ENCODE measurements at places on chromosomes 13 and 19.

DNA sequence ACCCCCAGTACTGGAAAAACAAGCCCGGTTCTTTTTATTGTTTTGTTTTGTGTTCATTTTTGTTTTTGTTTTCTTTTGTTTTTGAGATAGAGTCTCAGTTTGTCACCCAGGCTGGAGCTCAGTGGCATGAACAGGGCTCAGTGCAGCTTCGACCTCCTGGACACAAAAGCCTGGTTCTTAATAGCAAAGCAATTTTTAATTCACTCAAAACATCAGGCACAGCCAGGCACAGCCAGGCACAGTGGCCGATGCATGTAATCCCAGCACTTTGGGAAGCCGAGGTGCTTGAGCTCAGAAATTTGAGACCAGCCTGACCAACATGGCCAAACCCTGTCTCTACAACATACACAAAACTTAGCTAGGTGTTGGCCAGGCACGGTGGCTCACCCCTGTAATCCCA lies 30.7 kb downstream of the INSR start:
- no peak for DNase-seq

DNA sequence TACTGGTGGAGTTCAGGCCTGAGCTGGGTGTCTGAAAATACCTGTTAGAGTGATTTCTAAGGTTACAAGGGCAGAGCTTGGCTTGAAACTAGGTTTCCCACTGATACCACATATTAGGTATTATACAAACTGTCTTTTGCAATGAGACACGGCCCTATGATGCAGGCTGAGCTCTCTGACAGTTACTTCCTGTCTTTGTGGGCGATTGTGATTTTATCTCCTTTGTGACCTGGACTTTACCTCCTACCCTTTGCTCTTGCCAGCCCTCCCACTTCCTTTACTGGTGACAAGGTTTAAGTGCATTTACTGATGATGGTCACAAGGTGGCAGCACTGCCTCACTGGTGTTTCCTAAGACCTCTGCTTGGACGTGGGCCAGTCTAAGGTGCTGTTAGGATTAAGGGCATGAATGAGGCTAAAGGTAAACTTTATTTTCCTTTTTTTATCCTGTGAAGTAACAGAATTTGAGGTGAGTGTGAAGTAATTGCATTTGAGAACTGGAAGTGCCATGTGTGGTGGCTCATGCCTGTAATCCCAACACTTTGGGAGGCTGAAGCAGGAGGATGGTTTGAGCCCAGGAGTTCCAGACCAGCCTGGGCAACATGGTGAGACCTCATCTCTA lies 7.7 kb upstream of the CXCL17 start:
- DNase-seq = peak; percentile 50

DNA sequence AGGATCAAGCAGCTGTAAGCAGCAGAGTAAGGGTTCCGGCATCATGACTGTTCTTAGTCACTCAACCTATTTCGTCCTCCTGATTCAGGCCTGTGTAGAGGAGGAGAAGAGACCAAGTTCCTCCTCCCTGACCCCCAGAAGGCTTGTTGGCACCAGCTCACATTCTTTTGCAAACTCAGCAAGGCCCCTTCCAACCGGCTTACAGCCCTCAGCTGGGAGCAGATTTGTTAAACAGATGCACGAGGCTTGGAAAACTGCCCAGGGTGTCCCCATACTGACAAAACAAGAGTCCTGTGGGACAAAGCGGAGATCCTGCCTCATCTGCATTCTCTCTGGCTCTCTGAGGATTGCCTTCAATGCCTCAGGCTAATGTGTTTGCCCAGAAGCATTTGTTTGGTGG lies 113.2 kb upstream of the SOX21 start:
- no peak for DNase-seq

DNA sequence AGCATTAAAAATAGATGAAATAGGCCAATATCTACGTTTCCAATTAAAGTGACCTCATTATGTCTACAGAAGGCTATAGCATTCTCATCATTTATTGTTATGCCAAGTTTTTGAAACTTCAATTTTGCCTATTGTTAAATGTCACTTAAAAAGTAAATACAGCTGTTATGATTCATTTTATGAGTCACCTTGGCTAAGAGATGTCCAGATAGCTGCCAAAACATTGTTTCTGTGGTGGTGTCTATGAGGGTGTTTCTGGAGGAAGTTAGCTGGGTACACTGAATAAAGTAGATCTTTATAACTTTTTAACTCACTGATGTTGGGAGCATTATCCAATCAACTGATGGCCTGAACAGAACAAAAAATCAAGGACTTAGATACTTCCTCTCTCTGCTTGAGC lies 1209.7 kb upstream of the PCDH9 start:
- DNase-seq = no peak

GRCh38 chr19:14672188-14672872 lies 2.3 kb downstream of the ADGRE3 start:
- no peak for DNase-seq

DNA sequence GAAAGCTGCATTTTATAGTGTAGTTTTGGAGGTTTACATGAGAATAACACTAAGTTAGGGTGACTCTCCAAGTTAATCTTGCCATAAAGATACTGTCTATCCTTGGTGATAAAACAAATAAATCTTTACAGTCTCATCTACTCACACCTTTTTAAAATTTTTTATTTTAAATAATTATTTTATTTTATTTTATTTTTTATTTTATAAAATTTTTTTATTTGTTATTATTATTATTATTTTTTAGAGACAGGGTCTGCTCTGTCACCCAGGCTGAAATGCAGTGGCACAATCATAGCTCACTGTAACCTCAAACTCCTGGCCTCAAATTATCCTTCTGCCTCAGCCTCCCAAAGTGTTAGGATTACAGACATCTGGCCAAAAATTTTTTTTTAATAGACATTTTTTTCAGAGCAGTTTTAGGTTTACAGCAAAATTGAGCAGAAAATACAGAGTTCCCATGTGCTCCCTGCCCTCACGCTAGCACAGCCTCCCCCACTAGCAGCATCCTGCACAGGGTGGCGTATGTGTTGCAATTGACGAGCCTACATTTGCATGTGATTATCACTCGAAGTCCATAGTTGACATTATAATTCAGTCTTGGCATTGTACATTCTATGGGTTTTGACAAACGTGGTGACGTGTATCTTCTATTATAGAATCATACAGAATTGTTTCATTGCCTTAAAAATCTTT lies 41.0 kb downstream of the RASL11A start:
- no peak for DNase-seq

DNA sequence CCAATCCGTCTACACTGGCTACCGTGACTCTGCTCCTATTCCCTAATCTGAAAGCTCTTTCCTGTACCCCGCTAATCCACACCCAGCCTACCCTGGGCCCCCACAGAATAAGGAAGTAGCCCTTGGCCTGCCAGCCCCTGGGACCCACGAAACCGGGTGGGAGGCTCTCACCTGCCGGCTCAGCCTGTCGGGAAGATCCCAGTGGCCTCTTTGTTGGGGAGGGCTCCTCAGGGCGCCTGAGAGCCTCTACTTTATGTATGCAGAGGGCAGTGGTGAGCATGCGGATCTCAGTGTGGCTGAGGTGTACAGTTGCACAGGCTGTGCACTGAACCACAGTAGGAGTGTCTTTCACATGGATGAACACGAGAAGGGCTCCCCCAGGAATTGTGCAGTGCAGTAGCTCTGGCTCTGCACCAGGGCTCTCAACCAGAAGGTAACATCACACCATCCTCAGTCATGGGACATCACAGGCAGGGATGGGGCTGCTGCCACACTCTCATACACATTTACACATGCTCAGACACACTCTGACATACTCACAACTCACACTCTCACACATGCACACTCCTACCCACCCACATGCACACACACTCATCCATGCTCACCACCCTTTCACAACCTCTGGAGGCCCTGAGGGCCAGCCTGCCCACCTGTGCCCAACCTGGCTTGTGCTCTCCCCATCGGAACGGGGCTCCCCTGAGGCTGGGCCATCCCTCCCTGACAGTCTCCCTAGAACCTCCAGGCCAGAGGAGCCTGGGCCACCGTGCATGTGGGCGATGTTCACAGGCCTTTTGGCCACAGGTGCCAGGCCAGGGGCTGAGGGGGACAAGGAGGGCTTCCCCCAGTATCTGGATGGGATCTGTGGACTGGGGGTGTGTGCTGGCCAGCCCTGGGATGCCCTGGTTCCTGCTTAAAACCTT lies 135.0 kb downstream of the URI1 start:
- DNase-seq = no peak

GRCh38 chr13:37413161-37413560 lies 185.4 kb downstream of the POSTN start:
- no peak for DNase-seq

DNA sequence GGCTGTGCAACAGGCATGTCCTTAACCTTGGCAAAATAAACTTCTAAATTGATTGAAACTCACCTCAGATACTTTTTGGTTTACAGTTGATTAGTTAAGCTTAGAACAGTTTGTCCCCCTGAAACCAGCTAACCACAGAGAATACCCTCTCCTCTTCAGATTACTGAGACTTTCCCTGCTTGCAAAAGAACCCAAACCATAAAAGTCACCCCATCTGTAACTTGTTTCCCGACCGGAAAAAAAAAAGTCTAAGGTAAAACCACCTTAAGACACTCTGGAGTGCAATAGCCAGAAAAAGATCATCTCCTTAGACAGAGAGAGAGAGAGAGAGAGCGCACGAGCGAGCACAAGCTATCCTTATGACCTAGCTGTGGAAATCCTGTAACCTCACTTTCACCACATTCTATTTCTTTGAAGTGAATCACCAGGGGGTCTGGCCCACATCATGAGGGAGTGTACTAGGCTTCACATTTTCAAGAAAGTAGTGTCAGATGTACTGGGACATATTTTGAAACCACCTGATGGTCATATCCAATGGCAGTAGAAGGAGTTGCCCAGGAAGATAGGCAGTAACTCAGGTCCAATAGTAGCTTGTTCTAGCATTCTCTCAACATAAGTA lies 11.1 kb upstream of the GTF2F2 start:
- DNase-seq = no peak

All from GM04504 (cell line).